ENCODE measurements at places on chromosomes 11 and 22.

- H3K4me1 ChIP-seq = no peaks in the 10 kb centered on the region
- no peak overlapping the region for H3K4me3 ChIP-seq
- no peak overlapping the region for H3K27ac ChIP-seq
- no peak for DNase-seq
- no peaks in the 10 kb centered on the region for H3K36me3 ChIP-seq
Observed at GRCh38 chr11:10629411-10630002, 61.0 kb upstream of the LYVE1 start.

GRCh38 chr11:113113801-113114704 lies 152.8 kb downstream of the NCAM1 start:
- no peaks in the 10 kb centered on the region for H3K4me1 ChIP-seq
- H3K36me3 ChIP-seq = no peaks in the 10 kb centered on the region
- peak; percentile 62 for DNase-seq

GRCh38 chr11:92401520-92401919 lies 176.9 kb downstream of the FAT3 start:
- no peaks in the 10 kb centered on the region for H3K4me1 ChIP-seq
- no peaks in the 10 kb centered on the region for H3K27me3 ChIP-seq
- no peaks in the 10 kb centered on the region for H3K36me3 ChIP-seq

DNA sequence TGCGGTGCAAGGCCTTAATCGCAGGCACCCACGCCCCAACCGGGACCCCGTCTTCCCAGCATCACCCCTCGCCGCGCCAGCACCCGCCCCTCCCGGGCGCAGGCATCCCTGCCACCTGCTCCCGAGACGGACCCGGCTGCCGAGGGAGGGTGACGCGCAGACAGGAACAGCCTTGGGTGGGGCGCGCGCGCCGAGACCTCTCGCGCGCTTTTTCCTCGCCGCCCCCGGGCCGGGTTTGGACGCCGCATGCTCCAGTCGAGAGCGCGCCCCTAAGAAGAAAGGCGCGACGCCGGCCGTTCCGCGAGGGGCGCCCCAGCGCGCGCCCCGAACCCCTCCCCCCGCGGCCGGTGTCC lies 504 bp downstream of the CFL1 start:
- H3K36me3 ChIP-seq = peaks cover 8% of the 10 kb centered on the region
- H3K27ac ChIP-seq = peak overlapping the region; percentile 86
- DNase-seq = peak; percentile 75
- no peaks in the 10 kb centered on the region for H3K27me3 ChIP-seq

DNA sequence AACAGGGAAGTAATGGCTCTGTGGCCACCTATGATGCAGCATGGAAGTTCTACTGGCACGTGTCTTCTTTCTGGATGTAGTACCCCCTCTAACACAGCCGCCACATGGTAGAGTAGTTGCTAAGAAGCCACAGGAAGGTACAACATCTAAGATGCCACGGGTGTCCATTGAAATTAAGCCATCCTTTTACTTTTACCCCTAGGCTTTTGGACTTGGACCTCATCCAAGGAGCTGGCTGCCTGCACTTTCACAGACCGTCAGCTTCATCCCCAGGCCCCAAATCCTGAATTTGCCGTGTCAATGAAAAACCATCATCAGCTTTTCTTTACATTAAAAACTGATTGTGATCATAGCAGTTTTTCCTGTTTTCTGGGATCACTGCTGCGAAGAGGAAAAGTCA lies 102.4 kb downstream of the RPL27A start:
- H3K4me1 ChIP-seq = peaks cover 7% of the 10 kb centered on the region
- no peaks in the 10 kb centered on the region for H3K36me3 ChIP-seq
- no peak for DNase-seq

DNA sequence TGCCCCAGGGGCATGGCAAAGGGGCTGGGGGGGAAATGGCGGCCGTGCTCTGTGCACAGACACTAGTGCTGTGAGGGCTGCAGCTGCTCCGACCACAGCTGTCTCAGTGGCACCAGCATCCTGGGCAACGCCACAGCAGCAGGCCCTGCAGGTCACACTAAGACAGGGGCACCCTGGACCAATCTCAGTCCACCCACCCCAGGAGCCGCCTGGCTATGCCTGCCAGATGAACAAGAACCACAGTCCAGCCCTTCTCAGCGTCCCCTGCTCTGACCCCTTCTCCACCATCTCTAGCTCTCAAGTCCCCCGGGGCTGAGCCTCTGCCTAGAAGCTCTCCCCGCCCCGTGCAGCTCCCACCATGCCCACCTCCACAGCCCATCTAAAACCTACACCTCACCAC lies 16.5 kb downstream of the TUBGCP6 start:
- peaks cover 25% of the 10 kb centered on the region for H3K36me3 ChIP-seq
- no peak overlapping the region for H3K4me3 ChIP-seq
- DNase-seq = no peak
- H3K27me3 ChIP-seq = no peaks in the 10 kb centered on the region
- no peak overlapping the region for H3K27ac ChIP-seq
- no peaks in the 10 kb centered on the region for H3K4me1 ChIP-seq

DNA sequence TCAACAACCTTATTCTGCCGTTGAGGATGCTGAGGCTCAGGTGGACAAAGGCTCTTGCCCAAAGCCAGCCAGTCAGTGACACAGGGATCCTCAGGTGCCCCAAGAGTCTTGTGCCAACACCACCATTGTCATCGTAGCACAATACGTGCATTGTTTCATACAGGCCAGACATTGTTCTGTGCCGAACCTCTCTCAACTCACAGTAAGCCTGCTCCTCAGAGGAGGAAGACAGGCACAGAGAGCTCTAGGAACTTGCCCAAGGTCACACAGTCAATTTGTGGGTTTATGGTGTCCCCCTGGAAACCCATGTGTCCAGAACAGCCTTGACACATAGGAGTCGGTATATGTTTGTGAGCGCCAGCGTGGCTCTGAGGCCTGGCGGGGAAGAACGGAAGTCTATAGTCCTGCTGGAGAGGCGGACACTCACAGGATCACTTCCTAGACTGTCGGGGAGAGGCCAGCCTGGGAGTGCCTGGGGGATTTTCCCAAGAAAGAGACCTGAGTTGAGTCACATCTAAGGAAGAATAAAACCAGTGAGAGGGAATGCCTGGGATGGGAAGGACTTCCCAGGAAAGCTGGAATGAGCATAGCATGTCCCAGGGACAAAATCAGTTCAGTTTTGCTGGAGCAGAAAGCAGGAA lies 20.2 kb downstream of the LIF start:
- no peaks in the 10 kb centered on the region for H3K36me3 ChIP-seq
- no peaks in the 10 kb centered on the region for H3K27me3 ChIP-seq
- no peak for DNase-seq
- no peak overlapping the region for H3K27ac ChIP-seq
- H3K4me3 ChIP-seq = no peak overlapping the region
- no peaks in the 10 kb centered on the region for H3K4me1 ChIP-seq

DNA sequence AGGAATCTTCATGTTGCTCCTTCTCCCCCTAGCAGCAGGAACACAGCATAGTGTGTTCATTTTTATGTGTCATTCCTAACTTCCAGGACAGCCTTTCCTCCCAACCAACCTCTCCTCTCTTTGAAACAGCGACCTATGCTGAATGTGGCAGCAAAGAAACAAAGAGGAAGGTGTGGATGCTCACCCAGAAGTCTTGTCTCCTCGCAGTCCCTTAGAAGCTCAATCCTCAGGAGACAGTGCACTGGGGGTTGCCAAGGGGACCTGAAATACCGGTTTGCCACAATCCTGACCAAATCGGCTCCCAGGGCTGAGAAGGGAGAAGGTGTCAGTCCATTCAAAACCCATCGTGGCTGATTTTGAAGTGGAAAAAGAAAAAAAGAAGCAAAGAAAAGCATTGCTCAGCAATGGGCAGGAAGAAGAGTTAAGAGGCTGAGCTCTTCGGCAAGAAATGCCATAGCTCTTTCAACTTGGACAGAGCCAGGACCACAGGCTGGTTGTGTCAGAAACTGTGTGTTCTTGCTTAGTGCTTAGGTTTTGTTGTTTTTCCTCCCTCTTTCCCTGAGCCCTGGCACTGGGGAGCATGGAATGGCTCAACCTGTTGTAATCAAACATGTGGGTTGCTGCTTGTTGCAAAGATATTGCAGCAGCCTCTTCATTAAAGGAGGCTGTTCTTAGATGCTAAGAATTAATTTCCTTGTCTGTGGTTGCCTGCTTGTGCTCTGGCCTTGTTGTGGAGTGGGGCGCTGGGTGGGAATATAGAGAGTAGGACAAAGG lies 30.4 kb upstream of the TENM4 start:
- H3K4me3 ChIP-seq = no peak overlapping the region
- H3K4me1 ChIP-seq = no peaks in the 10 kb centered on the region
- no peaks in the 10 kb centered on the region for H3K27me3 ChIP-seq
- DNase-seq = no peak
- no peak overlapping the region for H3K27ac ChIP-seq
- no peaks in the 10 kb centered on the region for H3K36me3 ChIP-seq

DNA sequence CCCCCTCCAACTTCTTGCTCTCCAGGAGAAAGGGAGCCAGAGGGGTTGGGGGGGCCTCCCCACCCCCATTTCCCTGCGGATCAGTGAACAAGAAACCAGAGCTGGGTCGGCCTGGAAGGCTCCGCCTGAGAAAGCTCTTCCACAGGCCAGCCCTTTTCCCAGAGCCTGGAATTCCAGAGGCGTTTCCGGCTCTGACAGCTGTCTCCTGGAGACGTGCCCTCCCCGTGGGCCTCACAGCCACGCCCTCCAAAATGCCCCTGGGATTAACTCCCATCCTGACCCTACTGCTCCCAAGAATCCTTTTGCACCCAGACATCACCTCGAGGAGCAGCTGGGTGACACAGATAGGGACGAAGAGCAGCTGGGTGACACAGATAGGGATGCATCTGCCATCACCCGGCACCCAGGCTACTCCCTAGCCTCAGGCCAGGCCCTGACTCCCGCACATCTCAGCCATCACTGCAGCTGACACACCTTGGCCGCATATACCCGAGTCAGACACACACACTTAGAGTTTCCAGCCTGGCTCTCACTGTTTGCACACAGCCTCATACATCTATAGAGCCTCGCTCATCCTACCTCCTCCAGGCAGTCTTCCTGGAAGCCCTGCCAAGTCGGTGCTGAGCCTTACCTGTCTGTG lies 7.6 kb upstream of the CDC42EP1 start:
- H3K27ac ChIP-seq = no peak overlapping the region
- no peak for DNase-seq
- H3K4me1 ChIP-seq = peaks cover 37% of the 10 kb centered on the region
- H3K4me3 ChIP-seq = no peak overlapping the region

GRCh38 chr11:122727101-122727929 lies 71.8 kb downstream of the UBASH3B start:
- no peaks in the 10 kb centered on the region for H3K27me3 ChIP-seq
- DNase-seq = no peak
- no peaks in the 10 kb centered on the region for H3K36me3 ChIP-seq
- H3K4me1 ChIP-seq = no peaks in the 10 kb centered on the region
- H3K27ac ChIP-seq = no peak overlapping the region

- no peaks in the 10 kb centered on the region for H3K36me3 ChIP-seq
- no peak overlapping the region for H3K27ac ChIP-seq
- no peaks in the 10 kb centered on the region for H3K4me1 ChIP-seq
- no peak overlapping the region for H3K4me3 ChIP-seq
Observed at GRCh38 chr22:19610518-19611253, 86.5 kb upstream of the CLDN5 start.

- H3K4me3 ChIP-seq = no peak overlapping the region
- DNase-seq = no peak
- peaks cover 5% of the 10 kb centered on the region for H3K4me1 ChIP-seq
- no peak overlapping the region for H3K27ac ChIP-seq
- no peaks in the 10 kb centered on the region for H3K27me3 ChIP-seq
Observed at GRCh38 chr11:47863189-47863897, 15.2 kb upstream of the NUP160 start.

- H3K36me3 ChIP-seq = no peaks in the 10 kb centered on the region
- peaks cover 68% of the 10 kb centered on the region for H3K27me3 ChIP-seq
- H3K27ac ChIP-seq = no peak overlapping the region
- H3K4me1 ChIP-seq = no peaks in the 10 kb centered on the region
- no peak for DNase-seq
Observed at GRCh38 chr11:124842305-124842704, 22.9 kb upstream of the ROBO3 start.

- no peak overlapping the region for H3K27ac ChIP-seq
- no peak for DNase-seq
Observed at GRCh38 chr11:71454470-71455113, 1.6 kb downstream of the NADSYN1 start.

- no peaks in the 10 kb centered on the region for H3K36me3 ChIP-seq
- H3K27ac ChIP-seq = no peak overlapping the region
- no peaks in the 10 kb centered on the region for H3K4me1 ChIP-seq
- no peak for DNase-seq
- no peaks in the 10 kb centered on the region for H3K27me3 ChIP-seq
Observed at GRCh38 chr11:130489716-130490115, 41.3 kb downstream of the ADAMTS15 start.

DNA sequence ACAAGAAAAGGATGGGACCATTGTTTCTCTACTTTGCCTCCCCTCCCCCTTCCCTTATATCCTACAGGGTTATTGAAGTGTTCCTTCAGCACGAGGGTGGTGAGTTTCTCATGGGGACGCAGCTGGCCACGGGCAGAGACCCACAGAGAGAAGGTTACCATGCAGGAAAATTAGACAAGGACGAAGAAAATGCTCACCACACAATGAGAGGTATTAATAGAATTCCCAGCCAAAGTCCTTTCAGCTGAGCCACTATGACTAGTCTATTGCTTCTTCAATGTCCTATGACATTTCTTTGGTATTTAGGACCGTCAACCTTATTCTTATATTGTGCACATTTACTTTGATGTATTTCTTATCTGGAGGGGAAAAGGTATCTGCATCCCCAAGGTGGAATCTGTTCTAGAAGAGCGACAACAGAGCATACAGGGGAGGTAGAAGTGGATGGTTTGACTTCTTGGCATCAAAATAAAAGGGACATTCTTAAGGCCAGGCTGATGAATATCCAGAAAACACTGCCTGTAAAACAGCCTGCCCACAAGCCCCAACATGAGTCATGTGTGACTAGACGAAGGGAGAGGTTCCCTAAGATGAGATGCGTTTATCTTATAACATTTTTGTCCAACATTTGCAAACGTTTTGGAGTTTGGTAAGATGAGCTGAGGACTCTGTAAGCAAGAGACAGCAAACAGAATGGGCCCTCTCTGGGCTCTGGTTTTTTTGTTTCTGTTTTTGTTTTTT lies 209.8 kb upstream of the NARS2 start:
- no peak for DNase-seq
- no peaks in the 10 kb centered on the region for H3K36me3 ChIP-seq
- H3K27ac ChIP-seq = no peak overlapping the region
- no peak overlapping the region for H3K4me3 ChIP-seq
- no peaks in the 10 kb centered on the region for H3K27me3 ChIP-seq

DNA sequence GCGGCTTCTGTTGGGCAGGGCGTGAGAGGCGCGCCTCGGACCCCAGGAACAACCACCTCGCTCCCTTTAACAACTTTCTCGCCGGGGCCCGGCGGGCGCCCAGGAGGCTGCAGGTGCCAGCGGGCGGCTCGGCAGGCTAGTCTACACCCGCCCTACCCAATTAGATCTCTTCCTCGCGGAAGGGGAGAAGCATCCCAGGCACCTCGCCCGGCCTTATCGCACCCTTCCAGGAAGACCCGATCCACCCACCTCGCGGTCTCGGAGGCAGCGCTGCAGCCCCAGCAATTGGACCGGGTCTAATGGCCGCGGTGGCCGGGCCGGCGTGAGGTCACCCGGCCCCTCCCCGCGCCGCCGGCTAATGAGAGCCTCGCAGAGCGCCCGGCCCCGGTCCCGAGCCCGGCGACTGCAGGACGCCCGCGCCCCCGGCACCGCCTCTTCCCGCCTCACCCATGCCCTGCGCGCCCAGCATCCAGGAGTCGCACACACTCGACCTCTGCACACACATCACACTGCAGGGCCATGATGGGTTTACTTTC lies at the start of gene PLAAT3:
PLAAT3 (minus strand) TSS at position 298 of the 536 bp plus-strand sequence. CDS start 419 bp downstream, outside the sequence.
- H3K4me1 ChIP-seq = peaks cover 5% of the 10 kb centered on the region
- DNase-seq = peak; percentile 73
- peak within 1 kb of the TSS; percentile 57 for H3K27ac ChIP-seq
- H3K27me3 ChIP-seq = no peaks in the 10 kb centered on the region

Data from pancreas (tissue), 10 donors.